Upper lobe of right lung (tissue), 1 donor: ENCODE measurements at places on chromosomes 4 and X.
A peak's percentile ranks its signal among the peaks of the same experiment; 100 is the strongest.

- no peak for DNase-seq
These were observed 170.3 kb downstream of the DHRSX start for GRCh38 chrX:2330487-2330886.

DNA sequence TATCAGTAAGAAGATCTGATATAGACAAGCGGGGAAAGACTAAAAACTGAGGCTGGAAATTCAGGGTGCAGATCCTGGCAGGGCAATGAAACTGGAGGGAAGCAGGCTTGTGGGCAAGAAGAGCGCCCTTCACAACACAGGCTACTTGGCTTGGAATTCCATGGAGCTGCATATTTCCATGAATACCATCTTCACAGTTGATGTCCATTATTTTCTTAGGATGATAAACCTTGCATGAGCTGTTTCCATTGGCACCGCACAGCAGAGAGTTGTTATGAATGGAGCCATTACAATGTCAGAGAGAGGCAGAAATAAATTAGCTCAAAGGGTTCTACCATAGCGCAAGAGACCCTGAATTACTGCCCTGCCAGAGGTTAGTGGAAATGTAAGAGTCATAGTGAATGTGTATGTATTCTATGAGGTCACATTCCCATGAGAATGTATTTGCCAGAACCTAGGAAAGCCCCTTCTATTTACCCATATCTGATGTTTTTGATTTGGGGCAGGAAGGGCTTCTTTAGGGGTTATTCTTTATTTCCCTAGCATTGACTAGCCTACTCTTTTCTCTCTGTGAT lies 215.6 kb downstream of the PALLD start:
- no peak for DNase-seq

- no peak for DNase-seq
These were observed 85.1 kb downstream of the APBB2 start for GRCh38 chr4:41129128-41129754.

GRCh38 chr4:177309522-177310371 lies at the start of gene NEIL3:
TSS of gene NEIL3 (plus strand) at chr4:177309874. CDS start at chr4:177309954, 80 bp downstream.
- peak; percentile 96 for DNase-seq
